ENCODE measurements at places on chromosomes 11 and 22.

DNA sequence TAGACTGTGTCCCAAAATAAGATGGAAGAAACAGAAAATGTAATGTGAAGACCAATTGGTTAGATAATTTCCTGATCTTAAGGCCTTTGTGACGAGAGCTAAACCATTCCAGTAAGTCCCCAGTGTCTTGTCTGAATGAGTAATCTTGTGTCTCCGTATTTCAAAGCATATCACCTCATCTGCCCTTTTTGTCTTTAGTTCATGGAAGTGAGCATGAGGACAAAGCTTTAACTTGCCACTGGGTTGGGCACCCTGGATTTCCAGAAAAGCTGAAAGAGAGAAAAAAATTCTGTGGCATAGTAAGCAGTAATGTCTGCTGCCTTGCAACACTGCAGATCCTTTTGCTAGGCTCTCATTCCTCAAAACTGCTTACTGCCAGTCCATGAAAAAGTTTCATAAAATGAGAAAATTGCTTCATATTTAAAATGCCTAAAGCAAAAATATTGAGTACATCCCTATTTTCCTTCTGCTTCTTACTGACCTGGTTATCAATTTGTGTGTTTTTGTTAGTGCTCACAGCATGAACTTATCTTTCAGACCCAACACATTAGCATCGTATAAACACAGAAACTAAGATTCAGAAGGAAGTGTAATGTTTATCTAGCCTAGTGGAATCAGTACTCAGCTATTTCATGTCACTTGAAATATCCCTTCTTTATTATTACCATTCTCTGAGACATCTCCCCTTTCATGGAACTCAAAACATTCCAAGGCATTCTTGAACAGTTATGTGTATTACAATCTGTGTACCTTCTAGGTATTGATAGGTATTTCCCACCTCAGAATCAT, 5.3 kb downstream of the CASP12 start:
- DNase-seq, result no peak

DNA sequence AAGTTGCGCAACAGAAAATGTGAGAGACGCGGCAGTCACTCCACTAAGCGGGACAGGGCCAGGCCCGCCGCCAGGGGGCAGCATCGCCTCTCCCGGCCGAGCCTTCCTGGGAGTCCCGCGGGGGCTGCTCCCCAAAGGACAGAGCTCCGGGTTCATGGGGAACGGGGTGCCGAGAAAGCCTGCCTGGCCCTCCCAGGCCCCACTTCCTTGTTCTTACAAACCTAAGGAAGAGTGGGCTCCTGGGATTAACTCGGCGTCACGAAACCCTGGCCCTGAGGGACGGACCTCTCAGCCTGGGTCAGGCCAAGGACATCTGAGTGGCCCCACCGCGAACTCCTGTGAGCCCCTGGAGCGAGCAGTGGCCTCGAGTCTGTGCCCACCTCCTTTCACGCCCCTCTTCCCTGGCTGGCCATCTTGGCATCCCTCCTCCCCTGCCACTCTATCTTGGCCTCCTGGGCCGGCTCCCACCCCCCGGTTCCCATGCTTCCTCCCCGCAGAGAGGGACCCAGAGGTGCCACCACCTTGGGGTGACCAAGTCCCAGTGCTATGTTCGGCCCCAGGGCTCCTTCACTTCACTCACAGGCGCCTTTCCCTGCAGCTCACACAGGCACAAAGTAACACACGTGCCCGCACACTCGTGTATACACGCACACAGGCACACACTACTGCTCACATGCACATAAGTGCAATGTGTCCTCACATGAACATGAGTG, 99.9 kb upstream of the FGF3 start:
- DNase-seq, result peak; percentile 20

DNA sequence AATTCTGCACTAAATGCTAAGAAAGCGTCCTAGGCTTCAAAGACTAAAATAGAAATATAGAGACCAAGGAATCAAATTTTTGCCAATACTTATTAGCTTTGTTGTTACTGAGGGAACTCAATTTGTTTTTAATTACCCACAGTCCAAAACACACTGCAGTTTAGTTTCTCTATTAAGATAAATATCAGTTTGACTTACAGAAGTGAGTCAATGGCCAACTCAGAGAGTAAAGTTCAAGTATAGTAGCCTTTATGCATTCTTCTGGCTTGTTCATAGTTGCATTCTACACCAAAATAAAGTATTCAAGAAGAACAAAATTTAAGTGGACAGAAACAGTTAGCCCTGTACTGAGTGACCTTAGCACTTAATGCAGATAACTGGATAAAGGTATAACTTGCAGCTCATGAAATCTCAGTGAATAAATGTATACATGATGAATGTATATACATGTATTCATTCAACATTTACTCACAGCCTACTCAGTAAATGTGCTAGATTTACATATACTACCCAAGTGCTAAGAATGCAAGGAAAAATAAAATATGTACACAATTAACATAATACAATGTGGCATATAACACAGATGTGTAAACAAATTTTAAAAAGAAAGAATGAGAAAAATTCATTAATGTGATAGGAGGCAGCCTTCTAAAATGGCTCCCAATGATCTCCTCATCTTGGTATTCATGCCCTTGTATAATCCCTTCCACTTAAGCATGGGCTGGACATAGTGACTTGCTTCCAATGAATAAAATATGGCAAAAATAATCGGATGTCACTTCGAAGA, 9.7 kb upstream of the RNF141 start:
- DNase-seq, result no peak

DNA sequence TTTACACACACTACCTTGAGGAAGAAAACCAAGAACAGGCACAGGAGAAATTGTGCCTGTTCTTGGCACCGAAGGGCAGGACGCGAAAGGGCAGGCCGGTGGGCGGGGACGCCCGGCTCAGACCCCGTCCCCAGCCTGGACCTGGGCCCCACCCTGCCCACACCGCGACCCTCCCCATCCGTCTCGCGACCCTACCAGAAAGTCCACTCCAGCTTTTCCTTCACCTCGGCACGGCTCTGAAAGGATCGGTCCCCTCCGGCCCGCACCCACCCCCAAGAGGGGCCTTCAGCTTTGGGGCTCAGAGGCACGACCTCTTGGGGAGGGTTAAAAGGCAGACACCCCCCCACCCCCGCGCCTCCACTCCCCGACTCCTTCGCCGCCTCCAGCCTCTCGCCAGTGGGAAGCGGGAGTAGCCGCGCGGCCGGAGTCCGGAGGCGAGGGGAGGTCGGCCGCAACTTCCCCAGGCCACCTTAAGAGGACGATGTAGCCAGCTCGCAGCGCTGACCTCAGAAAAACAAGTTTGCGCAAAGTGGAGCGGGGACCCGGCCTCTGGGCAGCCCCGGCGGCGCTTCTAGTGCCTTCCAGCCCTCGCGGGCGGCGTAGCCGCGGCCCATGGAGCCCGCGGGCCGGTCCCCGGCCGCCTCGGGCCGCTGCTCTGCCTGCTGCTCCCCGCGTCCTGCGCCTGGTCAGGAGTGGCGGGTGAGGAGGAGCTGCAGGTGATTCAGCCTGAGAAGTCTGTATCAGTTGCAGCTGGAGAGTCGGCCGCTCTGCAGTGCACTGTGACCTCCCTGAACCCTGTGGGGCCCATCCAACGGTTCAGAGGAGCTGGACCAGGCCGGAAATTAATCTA, 4.4 kb downstream of the SEC14L6 start:
- no peak for DNase-seq

DNA sequence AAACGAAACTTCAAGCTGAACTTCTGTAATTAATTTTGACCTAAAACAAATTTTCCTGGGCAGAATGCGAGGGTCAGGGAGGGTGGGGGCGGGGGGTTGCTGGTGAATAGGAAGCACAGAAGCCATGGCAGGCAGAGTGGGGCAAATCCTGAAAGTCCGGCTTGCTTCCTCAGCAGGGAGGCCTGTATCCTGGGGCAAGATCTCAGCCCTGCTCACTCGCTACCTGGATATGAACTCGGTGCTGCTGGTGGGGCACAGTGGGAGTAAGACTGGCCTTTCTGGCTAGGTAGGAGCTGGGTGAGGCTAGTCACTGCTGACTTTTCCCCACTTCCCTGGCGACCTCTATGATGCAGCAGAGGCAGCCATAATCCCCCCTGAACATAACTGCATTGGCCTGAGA, 168.9 kb upstream of the CHORDC1 start:
- no peak for DNase-seq

DNA sequence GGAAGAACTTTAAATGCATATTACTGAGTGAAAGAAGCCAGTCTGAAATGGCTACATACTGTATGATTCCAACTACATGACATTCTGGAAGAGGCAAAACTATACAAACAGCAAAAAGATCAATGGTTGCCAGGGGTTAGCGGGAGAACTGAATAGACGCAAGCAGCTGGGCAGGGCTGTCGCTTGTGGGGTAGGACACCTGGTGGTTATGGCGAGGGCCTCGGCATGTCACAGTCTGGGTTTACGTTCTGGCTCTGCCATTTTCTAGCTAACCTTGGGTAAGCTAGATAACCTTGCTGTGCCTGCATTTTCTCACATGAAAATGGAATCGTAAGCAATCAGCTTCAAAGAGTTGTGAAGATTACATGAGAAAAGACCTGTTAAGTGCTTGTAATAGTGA, 55.2 kb upstream of the SYT13 start:
- no peak for DNase-seq

- DNase-seq, result peak; percentile 11
These were observed 4.6 kb downstream of the SAA2 start for GRCh38 chr11:18243783-18244362.

DNA sequence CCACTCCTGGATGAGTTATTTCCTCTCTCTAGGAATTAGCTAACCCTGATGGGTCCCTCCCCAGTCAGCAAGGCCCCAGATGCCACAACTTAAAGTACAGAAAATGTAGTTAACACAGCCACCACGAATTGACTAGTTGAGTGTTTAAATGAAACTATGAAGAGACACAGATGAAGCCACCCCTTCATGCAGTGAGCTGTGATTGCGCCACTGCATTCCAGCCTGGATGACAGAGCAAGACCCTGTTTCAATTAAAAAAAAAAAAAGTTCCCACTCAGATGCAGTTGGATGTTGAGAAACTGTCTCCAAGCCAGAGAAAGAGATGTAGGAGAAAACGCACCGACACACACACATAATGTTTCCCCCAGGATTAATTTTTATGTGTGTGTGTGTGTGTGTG, 53.3 kb downstream of the SCN3B start:
- no peak for DNase-seq

DNA sequence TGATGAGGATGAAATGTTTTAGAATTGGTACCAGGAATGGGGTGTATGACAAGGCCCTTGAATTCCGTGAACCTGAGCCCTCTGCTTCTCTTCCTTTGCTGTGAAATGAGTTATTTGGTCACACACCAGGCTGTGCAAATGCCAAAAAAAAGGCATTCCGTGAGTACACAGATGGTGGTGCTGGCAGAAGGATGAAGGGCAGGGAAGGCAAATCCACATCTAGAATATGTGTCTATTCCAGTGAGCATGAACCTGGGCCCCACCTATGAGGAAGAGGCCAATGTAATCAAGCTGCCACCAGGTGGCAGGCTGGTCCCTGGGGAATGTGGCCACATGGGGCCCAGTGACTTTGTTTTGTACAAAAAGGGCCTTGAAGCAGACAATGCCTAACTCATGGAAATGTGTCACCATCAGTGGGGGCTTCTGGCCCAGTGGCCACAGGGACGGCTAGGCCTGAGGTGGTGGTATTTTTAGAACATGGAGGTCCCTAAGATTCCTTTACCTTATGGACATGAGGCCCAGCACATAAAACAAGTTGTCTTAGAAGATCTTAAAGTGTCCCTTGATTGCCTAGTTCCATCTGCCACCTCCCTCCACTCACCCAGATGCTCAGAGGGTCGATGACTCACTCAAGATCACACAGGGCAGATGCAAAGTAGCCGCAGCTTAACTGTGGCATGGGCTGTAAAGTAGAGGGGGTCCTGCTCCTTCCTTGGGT, 3.9 kb upstream of the RNF215 start:
- DNase-seq, result peak; percentile 49

- DNase-seq, result no peak
These were observed 20.1 kb downstream of the ST14 start for GRCh38 chr11:130179396-130180306.

DNA sequence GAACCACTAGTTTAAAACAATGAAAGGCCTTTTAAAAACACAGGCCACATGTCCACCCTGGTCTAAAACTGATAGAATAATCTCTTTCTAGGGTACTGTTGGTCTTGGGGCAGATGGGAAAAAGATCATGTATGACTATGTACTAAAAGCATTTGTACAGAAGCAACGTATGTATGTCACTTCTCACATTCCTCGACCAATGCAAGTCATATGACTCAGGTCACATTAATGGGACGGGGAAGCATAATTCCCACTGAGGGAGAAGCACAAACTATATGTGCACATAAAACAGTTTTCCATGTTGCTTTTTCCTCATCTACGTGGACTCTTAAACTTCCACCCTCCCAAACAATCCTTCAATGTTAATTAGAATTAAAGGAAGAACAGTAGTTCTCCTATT, 32.2 kb upstream of the GAB2 start:
- DNase-seq, result no peak

Measured in NCI-H1694 (cell line).